ENCODE measurements at places on chromosomes 2 and 18.

GRCh38 chr2:42421157-42421485 lies 60.1 kb upstream of the COX7A2L start:
- DNase-seq = no peak

GRCh38 chr18:67862069-67862468 lies 345.5 kb upstream of the DSEL start:
- no peak for DNase-seq

DNA sequence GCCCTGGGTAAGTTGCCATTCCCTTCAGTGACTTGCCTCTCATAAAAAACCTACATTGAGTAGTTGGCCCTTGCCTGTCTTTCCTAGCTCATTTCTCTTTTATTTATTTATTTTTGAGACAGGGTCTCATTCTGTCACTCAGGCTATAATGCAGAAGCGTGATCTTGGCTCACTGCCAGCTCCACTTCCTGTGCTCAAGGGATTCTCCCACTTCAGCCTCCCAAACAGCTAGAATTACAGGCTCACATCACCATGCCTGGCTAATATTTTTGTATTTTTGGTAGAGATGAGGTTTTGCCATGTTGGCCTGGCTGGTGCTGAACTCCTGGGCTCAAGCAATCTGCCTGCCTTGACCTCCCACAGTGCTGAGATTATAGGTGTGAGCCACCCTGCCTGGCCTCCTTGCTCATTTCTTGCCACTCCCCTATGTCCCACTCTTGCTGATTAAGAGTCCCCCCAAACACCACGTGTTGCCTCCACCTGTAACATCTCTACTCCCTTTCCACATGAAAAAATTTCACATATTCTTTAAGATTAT lies 12.6 kb downstream of the EVA1A start:
- DNase-seq = no peak

GRCh38 chr2:234978466-234979203 lies 26.8 kb downstream of the SH3BP4 start:
- DNase-seq = no peak

- DNase-seq = no peak
Observed at GRCh38 chr2:229392196-229392595, 121.1 kb upstream of the PID1 start.
